ENCODE measurements at places on chromosomes 12 and 14.

DNA sequence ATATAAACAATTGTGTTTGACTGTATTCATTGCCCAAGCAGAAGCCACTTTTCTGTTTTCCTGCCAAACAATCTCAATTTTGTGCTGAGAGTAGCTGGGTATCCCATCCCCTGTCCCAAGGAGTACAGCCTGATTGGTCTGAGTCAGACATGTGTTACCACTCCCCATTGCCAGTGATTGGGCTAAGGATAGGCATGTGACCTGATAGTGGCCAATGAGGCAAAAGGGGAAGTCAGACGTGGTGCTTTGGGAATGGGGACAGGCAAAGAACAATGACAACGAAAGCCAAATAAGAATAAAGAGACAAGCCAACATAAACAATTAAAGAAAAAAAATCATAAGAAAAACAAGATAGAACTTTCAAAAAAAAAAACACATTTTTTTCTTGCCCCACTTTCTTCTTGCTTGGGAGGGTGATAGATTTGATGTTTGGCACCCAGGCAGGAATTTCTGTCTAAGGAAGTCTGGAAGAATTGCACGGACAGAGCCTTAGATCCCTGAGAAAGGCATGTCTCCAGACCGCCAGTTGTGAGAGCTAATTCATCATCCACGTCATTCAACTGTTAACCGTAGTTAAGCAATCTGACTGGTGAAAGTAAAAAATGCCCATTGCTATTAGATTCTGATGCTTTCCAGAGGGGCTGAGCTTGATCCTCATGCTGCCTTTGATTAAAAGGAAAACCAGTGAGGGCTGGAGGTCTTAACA, 626.6 kb upstream of the TMEM132C start:
- DNase-seq, result no peak

GRCh38 chr12:114420944-114421335, 15.0 kb upstream of the TBX5 start:
- DNase-seq, result no peak

GRCh38 chr12:83538361-83538965, 851.8 kb downstream of the TMTC2 start:
- DNase-seq, result no peak

DNA sequence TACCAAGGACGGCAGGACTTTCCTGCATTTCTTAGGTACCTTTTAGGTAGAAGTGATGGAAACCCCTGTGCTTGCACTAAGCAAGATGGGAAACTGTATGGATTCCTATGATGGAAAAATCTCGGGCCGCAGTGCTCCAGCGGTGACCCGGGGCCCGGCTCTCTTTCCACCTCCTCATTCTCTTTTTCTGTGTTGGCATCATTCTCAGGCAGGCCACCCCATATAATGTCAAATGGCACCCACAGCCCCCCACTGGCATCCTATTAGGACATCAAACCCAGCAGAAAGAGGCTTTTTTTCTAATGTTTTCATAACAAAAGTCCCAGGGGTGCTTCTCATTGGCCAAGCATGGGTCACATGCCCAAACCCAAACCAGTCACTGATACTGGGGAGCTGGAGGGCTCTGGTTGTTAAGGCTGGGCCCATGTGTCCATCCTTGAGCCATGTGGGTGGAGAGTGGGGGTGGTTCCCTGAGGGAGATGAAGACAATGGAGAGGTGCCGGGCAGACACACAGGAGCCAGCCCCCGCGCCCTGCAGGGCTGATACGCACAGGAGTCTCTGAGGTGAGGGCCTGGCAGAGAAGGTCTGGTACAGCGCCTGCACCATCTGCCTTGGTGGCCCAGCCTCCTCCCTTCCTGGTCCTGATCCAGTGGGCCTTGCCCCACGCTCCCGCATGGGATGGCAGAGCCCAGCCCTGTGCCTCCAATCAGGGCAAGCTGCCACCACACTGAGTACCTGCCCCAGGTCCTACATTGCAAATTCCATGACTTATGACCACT, 142.1 kb downstream of the CALM1 start:
- no peak for DNase-seq

DNA sequence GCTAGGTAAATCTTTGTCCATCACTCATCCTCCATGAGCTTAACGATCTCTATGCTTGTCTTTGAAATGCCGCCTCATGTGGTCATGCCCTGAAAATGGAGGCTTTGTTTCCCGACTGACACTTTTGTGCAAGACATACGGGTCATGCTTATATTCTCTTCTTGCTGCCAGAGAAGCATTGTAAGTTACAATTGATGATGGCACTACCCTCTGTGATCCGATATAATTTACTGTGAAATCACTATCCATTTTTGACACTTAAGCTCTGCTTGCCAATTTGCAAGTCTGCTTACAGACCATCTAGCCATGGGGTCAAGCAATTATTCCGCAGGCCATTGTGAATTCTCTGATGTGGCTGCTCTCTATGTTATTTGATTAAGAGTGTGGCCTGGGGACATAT, 650.0 kb downstream of the FLRT2 start:
- no peak for DNase-seq

DNA sequence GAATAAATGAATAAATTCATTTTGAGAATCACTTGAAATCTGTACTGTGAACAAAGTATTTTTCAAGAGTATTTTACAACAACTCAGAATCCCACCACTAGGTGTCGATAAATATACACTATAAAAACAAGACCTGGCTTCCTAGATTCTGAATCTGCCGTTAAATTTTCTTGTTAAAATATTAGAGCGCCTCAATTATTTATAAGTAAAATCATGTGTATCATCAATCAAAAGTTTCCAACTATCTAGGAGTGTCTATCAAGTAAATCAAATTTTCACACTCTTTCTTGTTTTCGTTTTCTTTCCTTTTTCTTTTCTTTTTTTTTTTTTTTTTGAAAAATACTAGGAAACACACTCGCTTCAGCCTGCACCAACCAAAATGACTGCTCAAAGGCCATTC, 179.2 kb upstream of the DCN start:
- DNase-seq, result no peak

DNA sequence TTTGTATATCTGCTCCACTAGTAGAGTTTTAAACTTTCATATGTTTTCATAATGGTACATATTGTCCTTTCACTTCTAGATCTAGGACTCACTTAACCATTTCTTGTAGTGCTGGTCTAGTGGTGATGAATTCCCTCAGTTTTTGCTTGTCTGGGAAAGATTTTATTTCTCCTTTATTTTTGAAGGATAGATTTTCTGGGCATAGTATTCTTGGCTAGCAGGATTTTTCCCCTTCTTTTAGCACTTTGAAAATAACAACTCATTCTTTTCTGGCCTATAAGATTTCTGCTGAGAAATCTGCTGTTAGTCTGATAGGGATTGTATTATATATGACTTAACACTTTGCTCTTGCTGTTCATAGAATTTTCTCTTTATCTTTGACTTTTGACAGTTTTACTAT, 69.3 kb downstream of the CAND1 start:
- DNase-seq, result no peak

- DNase-seq, result no peak
These were observed 6.0 kb downstream of the ULK1 start for GRCh38 chr12:131900397-131900796.

DNA sequence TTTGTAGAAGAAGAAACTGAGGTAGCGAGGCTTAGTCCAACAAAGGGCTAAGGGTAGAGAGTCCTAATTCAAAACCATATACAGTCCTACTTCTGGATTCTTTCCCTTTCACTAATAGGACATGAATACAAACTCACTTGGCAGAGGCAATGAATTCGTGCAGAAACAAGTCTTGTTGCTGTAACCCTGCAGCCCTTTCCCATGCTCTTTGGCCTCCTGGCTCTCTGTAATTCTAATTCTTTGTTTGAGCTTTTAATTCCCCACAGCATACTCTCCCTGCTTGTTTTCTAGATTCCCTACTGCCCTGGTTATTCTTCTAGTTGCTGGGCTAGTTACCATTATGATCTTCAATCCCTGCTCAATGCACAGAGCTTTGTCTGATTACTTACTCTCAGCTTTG, 381.4 kb downstream of the ETNK1 start:
- no peak for DNase-seq

DNA sequence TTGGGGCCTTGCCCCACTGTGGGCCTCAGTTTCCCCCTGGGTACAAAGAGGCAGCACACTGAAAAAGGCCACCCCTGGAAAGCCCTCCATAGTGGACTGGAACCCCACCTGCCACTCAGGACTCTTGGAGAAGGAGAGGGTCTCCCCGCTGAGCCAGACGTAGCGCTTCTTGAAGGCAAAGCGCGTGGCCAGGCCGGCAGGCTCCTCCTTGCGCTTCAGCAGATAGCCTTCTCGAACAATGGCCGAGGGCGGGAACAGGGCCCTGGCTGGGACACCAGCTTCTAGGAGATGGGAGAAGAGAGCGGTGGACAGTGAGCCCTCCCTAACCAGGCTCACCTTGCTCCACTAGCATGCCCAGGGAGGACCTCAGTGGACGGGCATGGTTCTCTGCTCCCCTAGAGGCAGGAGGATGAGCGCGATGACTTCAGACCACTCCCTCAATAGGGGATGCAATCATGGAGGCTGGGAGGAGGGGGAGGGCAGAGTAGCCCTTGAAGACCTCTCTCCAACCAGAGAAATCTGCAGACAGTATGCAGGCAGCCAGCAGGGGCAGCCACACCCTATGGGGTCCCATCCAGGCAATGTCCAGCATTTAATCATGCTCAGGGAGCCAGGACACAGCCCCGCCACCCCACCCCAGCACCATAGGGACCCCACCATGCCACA, 29.8 kb downstream of the RASAL1 start:
- DNase-seq, result no peak

DNA sequence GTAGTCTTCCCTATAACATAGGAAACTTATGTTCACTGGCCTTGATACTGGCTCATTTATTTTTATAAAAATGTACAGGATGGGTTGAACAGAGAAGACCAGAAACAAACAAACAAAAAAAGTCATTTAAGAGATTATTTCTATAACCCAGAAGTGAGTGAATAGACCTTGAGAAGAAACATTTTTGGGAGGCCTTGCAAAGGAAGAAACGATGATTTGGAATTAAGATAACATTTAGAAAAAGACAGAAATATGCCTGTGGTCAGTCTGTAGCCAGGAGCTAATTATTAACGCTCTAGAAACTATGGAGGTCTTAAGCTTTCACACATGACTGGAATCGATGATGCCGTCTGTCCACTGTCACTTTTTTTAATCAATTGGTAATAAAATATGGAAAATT, 264.0 kb downstream of the EGLN3 start:
- DNase-seq, result no peak

DNA sequence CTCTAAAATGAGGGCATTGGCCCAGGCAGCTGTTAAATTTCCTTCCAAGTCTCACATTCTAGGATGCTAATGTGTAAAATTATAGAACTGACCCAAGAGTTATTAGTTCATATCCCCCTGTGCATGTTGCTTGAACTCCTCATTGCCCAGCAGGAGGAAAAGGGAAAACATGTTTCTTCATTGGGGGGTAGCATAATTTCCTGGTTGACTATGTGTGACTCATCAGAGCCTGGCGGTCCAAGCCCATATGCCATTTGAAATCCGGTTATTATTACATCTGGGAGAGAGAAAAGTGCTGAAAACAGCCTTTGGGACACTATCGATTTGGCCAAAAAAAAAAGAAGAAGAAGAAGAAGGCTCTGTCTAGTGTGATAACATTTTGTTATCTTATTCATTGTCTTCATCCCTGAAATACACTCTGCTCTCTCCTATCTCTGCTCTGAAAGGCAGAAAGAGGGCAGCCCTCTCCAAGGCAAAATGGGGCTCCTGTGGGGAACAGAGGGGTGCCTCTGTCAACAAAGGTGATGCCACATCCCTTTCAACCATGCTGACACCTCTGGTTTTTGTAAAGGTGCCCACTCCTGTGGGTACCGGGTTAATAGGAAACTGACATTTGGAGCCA, 114.2 kb downstream of the DAD1 start:
- no peak for DNase-seq

DNA sequence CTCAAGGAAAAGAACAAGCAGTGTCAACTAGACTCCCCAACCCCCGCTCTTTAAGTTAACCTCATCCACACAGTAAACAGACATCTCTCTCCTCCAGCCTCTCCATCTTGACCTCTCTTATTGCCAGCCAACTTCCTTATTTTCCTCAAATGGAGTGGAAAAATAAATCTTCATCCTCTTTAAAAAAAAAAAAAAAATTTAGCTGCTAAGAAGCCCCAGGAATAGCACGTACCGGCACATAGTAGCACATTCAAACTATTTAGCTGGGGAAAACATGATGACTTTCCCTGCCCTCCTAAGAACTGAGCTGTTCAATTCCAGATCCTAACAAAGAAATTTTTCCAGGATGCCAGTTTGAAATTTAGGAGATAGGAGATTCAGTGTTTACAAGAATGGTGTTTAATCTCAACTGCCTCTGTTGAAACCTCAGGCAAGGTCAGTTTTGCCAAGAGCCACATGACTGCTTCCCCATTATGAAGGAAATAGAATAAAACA, 90.8 kb downstream of the EPS8 start:
- no peak for DNase-seq

DNA sequence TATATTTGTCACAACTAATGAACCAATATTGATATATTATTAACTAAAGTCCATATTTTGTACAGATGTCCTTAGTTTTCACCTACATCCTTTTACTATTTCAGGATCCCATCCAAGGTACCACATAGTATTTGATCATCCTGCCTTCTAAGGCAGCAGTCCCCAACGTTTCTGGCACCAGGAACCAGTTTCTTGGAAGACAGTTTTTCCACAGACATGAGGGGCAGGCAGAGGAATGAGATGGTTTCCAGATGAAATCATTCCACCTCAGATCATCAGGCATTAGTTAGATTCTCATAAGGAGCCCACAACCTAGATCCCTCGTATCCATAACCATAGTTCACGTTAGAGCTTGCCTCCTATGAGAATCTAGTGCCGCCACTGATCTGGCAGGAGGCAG, 82.8 kb upstream of the BCL2L14 start:
- DNase-seq, result no peak

- DNase-seq, result no peak
These were observed 193.1 kb upstream of the TBX3 start for GRCh38 chr12:114876968-114877680.

GRCh38 chr12:129401572-129401971, 502.3 kb downstream of the TMEM132D start:
- DNase-seq, result no peak

DNA sequence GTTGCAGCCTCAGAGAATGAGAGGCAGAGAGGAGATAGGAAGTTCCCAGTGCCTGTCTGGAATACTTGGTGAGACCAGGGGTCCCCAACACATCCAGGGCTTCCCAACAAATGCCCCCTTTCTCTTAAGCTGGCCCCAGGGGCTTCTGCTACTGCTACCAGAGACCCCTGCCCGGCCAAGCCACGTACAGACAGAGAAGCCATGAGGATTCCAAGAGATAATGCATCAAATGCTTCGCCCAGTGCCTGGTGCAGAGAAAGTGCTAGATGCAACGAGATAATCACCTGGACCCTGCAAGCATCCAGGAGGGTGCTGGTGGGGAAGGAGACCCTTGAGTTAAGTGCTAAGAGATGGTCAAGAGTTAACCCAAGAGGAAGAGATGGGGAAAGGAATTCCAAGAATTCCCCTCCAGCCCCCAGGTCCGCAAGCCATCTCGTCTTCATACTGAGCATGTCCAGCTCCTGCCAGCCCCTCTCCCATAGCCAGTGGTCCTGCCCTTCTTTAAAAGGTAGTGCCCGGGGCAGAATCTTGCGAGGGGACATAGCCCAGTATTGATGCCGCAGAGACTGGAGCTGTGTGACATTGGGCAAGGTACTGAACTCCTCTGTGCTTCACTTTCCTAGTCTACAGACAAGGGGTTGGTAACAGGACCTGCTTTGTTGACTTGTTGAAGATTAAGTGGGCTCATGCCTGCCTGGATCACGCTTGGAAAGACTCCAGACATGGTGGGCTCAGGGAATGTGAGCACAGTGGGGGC, 103.3 kb downstream of the CALM1 start:
- no peak for DNase-seq
